Stimulated activated CD4-positive, alpha-beta T cell treated with anti-CD3 and anti-CD28 coated beads, TNF-alpha, amount 100 ng/mL, for 1 hour (primary cell): ENCODE measurements at places on chromosomes 2 and 18.

- DNase-seq = no peak
Measured at GRCh38 chr2:30664761-30665358, 142.4 kb downstream of the CAPN13 start.

DNA sequence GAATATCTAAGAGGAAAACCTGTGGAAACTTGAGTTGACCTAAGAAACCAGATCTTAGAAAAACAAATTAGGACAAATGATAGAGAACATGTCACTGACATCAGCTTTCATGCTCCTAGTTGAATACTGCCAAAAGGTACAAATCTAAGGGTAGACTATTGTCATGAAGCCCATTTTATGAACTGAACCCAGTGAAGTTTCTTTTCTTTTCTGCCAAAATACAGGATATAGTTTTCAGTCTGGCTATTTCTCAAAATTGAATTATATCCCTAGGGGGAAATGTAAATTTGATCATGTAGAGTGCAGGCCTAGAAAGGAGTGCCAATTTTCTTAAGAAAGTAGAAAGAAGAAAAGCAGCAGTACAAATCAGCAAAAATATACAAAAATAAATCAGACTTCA lies 46.6 kb downstream of the FSIP2 start:
- DNase-seq = no peak

DNA sequence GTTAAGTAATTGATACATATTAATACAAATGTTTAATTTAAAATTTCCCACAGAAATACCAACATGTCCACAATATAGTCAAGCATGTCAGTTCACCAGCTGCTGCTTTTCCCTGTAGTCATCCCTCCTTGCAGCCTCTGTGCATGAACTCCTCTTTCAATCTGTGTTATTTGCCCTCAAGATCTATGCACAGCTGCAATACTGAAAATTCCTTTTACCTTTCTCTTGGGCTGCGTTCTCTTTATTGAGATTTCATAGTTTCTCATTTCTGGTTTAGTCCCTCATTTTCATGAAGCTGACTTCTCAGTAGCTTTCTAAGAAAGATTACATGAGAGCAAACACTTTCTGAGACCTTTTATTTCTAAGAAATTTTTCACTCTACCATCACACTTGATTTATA lies 464.9 kb downstream of the PARD3B start:
- DNase-seq = no peak

DNA sequence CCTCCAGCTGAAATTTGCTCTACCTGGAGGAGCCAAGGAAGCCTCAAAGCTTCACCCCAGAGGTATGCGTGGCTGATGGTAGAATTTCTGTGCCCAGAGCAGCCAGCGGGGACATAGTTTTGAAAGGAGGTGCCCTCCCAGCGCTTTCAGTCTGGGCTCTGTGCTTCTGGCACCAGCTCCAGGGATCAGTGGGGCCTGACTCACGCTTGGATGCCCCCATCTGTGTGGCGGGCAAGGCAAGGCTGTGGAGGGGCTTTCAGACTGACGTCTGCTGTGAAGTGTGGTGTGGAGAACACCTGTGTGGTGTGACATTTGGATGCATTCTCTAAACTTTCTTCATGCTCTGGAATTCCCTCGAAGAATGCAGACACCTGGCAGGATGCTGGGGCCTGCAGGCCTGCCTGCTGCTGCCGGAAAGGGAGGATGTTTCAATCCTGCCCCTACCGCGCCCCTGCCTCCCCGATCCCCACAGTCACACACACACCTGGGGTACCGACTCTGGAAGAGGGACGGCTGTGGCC lies 84.1 kb downstream of the CTIF start:
- no peak for DNase-seq

GRCh38 chr2:11179196-11179595 lies 23.9 kb downstream of the SLC66A3 start:
- DNase-seq = no peak

DNA sequence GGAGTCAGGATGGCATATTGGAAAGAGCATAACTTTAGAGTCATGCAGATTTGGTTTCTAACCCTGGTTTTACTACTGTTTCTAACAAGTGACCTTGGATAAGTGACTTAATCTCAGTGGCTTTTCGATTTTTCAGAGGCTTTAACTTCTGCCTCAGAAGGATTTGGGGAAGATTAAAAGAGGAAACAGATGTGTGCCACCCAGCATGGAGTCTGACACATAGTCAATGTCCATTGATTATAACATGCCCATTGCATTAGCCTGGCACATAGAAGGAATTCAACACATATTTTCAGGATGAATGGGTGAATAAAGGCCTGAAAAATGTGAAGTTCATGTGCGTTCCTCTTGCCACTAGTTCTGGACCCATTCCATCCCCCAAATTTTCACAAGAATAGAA lies 438.2 kb downstream of the EPHA4 start:
- no peak for DNase-seq

GRCh38 chr2:188416367-188416766 lies 124.7 kb downstream of the GULP1 start:
- no peak for DNase-seq

DNA sequence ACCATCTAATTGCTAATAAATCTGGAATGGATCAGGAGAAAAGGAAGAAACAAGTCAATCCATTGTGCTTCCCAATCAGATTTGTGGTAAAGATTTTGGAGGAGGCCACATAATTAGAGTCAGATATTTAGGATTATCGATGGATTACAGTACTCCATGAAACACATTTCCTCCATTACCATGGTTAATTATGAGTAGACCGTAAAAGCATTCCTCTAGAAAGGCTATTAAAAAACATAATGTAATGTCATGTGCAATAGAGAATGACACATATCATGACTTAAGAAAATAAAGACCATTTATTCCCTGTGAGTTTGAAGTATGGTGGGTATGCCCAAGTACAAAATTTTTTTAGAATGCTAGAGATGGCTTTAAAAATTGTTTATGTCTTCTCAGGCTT lies 96.1 kb downstream of the ITGA4 start:
- DNase-seq = no peak
